Activated naive CD8-positive, alpha-beta T cell treated with anti-CD3 and anti-CD28 coated beads, Interleukin-2, amount 50 U/mL, for 24 hours (primary cell): ENCODE measurements at places on chromosomes 11 and 22.

- DNase-seq: no peak
Measured at GRCh38 chr11:46505741-46506482, 87.9 kb downstream of the AMBRA1 start.

GRCh38 chr22:45682064-45682463, 10.4 kb downstream of the ATXN10 start:
- no peak for DNase-seq

- DNase-seq: no peak
Measured at GRCh38 chr11:63845303-63845702, 6.4 kb downstream of the MARK2 start.

GRCh38 chr11:44776551-44777208, 49.9 kb downstream of the TSPAN18 start:
- no peak for DNase-seq

DNA sequence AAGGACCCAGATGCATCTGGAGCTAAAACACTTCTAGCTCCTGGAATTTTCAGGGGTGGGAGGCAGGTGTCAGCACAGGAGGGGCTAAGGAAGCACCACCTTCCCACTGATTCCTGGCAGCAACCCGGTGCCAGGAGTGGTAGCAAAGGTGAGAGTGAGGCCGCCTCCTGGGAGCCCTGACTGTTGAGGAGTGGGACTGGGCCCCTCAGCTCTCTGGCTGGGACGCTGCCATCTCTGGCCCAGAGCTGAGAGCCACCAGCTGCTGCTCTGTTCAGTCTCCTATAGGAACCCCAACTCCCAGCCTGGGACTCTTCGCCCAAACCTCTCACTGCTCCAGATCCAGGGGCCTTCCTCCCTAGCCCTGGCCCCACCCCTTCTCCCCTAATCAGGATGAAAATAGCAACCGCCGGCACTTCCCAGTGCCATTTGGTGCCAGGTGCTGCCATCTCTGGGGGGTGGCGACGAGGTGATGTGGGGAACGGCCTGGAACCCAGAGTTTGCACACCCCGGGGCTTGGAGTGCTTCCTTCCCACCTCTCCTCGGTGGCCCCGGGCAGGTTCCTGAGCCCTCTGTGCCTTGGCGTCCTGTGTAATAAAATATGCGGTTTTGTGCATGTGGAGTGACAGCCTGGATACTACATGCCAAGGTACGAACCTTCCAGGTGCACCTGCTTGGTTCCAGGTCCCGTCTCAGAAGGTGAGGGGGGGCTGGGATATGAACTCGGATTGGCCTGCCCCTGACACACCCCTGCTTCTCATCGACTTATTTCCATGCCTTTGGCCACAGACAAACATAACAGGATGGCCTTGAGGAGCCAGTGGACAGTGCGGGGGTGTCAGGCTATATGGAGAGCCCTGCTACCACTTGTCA, 35.7 kb upstream of the CELSR1 start:
- no peak for DNase-seq

- no peak for DNase-seq
Measured at GRCh38 chr11:82792822-82793569, 59.3 kb upstream of the FAM181B start.

DNA sequence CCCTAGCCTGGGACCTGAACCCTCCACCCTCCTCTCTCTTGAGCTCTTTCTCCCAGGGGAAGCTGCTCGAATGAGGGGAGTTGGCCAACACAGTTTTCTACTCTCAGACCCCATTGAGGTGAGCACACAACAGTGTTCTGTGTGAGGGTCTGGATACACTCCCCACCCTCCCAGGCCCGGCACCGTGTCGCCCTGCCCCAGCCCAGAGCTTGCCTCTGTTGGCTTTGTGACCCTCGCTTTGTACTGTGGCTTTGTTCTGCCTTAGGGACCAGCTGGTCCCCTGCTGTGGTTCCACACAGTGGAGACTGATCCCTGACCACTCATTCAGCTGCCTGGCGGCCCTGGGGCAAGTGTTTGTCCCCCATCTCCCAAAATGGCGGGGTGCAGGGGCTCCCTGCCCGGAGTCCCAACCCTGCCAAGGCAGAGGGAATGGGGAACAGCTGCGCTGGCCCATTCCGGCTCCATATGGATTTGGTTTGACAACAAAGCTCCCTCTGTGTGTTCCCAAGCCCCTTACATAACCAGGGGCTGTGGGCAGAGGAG, 8.3 kb downstream of the ST3GAL4 start:
- DNase-seq: no peak

- DNase-seq: no peak
Measured at GRCh38 chr11:132601875-132602274, 930.4 kb downstream of the OPCML start.

DNA sequence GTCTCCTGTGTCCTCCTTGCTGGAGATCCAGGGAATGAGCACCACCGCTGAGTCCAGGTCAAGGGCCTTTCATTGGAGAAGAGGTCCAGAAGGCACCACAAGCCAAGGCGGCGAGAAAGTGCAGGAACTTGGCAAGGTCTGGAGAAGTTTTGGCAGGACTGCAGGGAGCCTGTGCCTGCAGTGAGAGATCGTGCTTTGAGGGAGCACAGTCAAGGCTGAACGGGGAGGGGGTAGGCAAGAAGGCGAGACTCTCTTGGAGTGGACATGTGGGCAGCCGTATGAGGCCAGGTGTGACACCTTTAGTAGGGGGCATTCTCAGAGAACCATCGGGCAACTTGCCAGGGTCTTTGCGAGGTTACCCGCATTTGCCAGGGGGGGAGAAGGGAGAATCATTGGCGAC, 30.5 kb downstream of the LRRC10B start:
- DNase-seq: no peak

DNA sequence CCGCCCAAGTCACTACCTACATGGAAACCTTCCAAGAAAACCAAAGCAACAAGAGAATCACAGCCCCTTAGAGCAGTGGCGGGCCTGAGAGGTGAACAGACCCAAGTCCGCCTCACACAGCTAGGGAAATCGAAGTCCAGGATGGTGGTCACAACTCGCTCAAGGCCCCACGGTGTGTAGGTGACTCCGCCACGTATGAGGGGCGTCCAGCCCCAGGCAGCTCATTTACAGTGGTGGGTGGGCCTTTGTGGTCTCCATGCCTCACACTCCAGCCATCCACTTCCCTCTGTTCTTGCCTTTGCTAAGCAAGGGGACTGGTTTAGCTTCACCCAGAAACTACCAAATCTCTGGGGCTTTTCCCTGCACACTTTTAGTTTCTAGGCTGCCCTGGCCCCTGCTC, 9.7 kb upstream of the TCF20 start:
- no peak for DNase-seq

GRCh38 chr11:22930816-22931594, 70.7 kb upstream of the CCDC179 start:
- DNase-seq: no peak

- DNase-seq: no peak
Measured at GRCh38 chr11:123268156-123268555, 73.1 kb upstream of the CLMP start.

- DNase-seq: peak; percentile 88
Measured at GRCh38 chr11:65988791-65989592, 13.0 kb downstream of the EIF1AD start.

DNA sequence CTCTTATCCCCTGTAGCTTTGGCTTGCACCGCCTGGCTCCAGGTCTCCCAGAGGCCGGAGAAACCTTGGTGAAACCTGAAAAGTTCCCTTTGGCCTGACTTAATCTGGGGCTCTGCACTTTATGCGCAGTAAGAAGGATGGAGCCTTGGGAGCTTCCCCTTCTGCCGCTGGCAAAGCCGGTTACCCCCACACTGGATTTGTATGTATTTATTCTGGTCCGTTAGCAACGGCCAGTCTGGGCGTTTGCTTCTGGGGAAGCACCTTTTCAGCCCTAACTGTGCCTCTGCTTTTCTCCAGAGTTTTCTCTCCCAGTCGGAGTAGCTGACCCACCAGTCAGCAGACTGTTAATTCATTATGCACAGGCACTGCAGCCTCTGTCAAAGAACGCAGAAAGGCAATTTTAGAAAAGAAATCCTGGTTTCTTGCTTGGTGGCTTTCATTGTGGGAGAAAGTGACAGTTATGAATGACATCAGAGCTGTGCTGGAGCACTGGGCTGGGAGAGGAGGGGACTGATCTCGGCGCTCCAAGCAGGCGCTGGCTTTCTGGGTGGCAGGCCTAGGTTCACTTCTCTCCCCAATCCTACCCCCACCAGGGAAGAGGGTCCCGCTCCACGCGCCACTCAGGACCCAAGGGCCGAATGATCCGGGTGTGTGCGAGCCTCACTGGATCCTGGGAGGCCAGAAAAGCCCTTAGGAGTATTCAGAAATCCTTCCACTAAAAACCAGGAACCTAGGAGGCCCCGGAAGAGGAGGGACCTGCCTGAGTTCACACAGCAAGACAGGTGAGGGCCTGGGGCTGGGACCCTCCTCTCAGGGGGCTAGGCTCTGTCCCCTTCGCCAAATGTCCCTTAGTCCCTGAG, 70.2 kb downstream of the RTL6 start:
- DNase-seq: no peak

DNA sequence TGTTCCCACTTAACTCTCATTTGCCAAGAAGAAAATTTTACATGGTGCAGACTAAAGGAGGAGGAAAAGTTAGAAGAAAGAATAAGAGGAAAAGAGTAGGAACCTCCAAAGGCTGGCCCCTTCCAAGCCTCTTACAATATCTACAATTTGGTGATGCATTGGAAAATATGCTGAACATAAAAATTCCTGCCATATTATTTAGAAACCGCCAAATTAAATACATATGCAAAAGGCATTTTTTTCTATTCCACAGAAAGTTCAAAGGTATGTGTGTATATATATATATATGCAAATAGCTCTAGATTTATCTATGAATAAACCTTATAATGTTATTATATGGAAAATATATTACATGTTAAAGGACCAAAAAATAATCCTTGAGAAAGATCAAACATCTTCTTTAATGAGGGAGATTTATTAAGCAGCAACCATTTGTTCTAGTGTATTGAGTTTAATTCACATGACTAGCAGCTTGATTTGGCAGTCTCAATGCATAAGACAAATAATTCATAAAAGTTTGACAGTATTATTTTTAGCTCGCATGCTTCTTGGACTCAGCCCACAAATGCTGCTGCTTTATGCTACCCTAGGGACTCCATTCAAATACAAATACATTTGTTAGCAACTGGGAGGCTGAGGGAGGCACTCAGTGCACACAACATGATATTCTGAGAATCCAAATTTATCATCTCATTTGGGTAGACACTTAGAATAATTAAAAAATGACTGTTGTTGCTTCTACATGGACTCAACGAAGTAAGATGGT, 184.9 kb downstream of the SBF2 start:
- no peak for DNase-seq

DNA sequence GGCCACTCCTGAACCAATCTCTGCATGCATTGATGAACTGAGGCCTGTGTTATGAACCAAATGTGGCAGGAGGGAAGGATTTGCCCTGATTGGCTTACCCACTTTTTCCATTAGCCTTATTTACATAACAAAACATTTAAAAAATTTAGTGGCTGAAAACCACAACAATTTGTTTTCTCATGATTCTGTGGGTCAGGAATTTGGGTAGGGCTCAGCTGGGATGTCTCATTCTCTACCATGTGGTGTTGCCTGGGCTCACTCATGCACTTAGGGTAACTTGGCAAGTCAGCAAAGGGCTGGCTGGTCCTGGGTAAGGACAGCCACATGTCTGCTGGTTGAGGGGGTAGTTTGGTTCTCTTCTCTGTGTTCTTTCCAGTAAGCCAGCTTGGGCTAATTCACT, 35.1 kb upstream of the CYP2R1 start:
- no peak for DNase-seq

DNA sequence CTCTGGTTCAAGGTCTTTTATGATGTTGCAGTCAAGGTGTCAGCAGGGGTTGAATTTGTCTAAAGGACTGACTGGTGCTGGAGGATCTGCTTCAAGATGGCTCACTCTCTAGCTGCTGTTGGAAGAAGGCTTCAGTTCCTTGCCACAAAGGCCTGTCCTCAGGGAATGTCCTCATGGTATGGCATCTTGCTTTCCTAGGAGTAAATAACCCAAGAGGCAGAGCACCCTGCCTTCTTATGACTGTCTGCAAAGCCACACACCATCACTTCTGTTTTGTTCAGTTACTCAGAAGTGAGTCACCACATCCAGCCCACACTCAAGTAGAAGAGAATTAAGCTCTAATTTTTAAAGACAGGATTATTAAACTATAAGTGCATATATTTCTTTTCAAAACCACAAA, 45.2 kb downstream of the PLAAT5 start:
- DNase-seq: peak; percentile 3

DNA sequence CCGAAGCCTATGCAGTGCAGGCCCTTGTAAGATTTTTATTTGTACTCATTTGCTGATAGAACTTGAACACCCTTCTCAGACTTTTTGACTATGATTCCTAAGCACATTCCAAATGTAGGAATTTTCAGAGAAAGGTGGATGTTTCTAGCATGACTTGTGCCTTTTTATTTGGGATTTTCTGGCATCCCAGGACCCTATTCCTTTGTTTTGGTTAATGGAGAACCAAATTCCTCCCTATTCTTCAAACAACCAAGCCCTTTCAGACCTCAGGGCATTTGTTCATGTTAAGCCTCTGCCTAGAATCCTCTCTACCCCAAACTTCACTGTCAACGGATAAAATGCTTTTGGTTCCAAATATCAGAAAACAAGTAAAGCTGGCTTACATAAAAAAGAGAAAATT, 371.1 kb downstream of the DDX10 start:
- no peak for DNase-seq

- no peak for DNase-seq
Measured at GRCh38 chr22:43826142-43827002, 14.3 kb upstream of the EFCAB6 start.

DNA sequence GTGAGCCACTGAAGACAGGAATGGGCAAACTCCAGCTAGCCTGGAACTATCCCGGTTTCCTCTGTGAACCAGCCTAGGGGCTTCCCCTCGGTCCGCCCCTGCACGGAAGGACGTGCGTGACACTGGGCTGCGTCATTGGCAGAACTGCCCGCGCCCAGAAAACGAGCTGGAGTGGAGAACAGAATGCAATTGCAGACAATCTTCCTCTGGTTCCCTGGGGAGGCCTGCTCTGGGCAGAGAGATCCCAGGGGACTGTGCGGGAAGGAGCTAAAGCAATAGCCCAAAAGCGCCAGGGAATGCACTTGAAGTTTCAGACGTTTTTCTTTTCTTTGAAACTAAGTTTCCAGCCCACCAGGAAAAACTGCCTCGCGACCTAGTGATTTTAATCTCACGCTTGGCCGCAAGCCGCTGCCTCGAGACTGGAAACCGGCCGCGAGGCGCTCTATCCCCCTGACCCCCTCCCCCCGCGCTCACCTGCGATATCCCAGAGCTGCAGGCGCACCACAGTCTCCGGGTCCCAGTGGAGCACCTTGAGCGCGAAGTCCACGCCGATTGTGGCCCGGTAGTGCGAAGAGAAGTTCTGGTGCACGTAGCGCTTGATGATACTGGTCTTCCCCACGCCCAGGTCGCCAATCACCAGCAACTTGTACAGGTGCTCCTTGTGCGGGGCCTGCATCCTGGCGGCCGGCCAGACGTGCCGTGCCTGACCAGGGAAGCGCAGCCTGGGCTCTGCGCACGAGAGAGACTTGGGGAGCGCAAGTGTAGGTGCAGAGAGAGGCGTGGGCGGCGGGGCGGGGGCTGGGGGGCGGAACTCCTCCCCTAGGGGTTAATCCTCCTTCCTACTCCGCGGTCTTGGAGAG, at the start of gene RAB38:
Gene RAB38, minus strand, starts transcription at position 735 of the 860 bp plus-strand sequence. Its CDS starts 59 bp downstream, at position 676.
- DNase-seq: peak; percentile 72
